Mesendoderm (in vitro differentiated cells): ENCODE measurements at places on chromosomes 7 and 10.

GRCh38 chr10:89738551-89739209 is 37.3 kb downstream of the KIF20B start:
- no peaks in the 10 kb centered on the region for H3K36me3 ChIP-seq
- no peaks in the 10 kb centered on the region for H3K4me1 ChIP-seq
- no peak overlapping the region for H3K27ac ChIP-seq
- DNase-seq = no peak

GRCh38 chr10:91925022-91925320 is 1.4 kb downstream of the BTAF1 start:
- no peaks in the 10 kb centered on the region for H3K27me3 ChIP-seq
- no peak overlapping the region for H3K27ac ChIP-seq
- H3K36me3 ChIP-seq = no peaks in the 10 kb centered on the region
- no peak overlapping the region for H3K4me3 ChIP-seq
- no peaks in the 10 kb centered on the region for H3K4me1 ChIP-seq
- no peak for DNase-seq

DNA sequence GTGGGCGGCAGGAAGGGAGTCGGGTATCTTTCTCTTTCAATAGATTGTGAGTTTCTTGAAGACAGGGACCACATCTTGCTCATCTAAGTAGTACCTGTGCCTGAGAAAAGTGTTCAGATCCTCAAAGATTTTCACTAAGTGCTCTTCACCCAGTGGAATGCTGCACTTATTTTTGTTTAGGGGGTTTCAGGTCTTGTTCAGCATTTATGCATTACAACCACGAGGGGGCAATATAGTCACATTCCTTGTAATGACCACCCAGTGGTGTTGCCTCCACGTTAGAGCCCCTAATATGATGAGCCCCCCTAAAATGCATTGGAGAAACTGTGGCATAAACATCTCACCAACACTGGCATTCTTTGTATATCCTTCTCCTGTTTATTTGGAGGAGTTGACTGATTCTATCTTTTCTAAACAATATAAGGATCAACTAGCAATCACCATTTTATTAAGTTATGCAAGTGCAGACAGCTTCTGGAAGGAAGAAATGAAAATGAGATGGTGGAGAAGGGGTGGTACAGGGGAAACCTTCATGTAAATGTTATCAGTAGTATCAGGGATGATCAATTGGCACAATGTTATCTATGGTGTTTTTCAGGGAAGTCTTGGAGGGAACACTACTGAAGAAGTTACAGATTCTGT is 3.1 kb upstream of the PAPSS2 start:
- peak; percentile 77 for DNase-seq
- no peaks in the 10 kb centered on the region for H3K36me3 ChIP-seq
- no peak overlapping the region for H3K27ac ChIP-seq
- no peaks in the 10 kb centered on the region for H3K4me1 ChIP-seq
- H3K4me3 ChIP-seq = no peak overlapping the region
- no peaks in the 10 kb centered on the region for H3K27me3 ChIP-seq

GRCh38 chr7:39184391-39184790 is 206.7 kb downstream of the POU6F2 start:
- H3K4me1 ChIP-seq = peaks cover 6% of the 10 kb centered on the region
- DNase-seq = no peak
- no peaks in the 10 kb centered on the region for H3K36me3 ChIP-seq
- no peaks in the 10 kb centered on the region for H3K27me3 ChIP-seq

DNA sequence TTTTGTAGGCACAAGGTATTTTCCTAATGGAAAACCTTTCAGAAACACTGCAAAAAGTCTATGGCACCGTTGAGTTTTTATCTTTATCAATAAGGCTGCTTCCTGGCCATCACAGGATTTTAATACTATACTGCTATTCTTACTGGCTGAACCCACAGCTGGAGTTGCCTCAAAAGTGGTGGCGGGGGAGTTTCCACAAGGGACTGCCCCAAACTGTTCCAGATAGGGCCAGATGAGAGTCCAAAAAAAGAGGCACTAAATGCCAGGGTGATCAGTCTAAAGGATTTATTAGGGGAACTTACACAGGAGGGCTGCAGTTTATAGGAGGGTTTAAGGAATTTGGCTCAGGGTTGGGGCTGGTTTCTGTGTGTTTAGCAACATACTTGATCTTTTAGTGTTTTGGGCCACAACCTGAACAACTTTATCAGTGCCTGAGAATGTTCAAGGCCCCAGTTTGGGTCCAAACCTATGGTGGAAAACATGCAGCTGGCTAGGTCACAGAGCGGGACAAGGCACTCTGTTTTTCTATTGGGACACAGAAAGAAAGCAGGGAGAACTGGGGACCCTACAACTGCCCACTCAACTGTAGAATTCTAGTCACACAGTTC is 41.4 kb downstream of the STAM start:
- H3K36me3 ChIP-seq = no peaks in the 10 kb centered on the region
- H3K4me3 ChIP-seq = no peak overlapping the region
- no peaks in the 10 kb centered on the region for H3K4me1 ChIP-seq
- no peak overlapping the region for H3K27ac ChIP-seq
- no peak for DNase-seq

DNA sequence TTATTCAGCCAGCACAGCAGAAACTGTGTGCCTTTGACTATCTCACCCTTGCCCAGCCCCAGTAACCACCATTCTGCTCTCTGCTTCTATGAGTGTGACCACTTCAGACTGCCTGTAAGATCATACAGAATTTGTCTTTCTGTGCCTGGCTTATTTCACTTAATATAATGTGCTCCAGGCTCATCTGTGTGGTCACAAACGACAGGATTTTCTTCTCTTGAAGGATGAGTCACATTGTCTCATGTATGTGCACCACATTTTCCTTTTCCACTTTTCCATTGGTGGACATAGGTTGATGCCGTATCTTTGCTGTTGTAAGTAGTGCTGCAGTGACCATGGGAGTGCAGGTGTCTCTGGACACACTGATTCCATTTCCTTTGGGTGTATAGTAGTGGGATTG is 122.5 kb upstream of the LANCL2 start:
- no peak overlapping the region for H3K4me3 ChIP-seq
- no peaks in the 10 kb centered on the region for H3K27me3 ChIP-seq
- no peak for DNase-seq
- H3K27ac ChIP-seq = no peak overlapping the region
- H3K36me3 ChIP-seq = no peaks in the 10 kb centered on the region

GRCh38 chr7:122206985-122207384 is 62.9 kb upstream of the AASS start:
- no peaks in the 10 kb centered on the region for H3K4me1 ChIP-seq
- no peaks in the 10 kb centered on the region for H3K36me3 ChIP-seq
- no peaks in the 10 kb centered on the region for H3K27me3 ChIP-seq

GRCh38 chr10:124640538-124641231 is 103.5 kb downstream of the FAM53B start:
- no peaks in the 10 kb centered on the region for H3K36me3 ChIP-seq
- no peak overlapping the region for H3K27ac ChIP-seq
- H3K4me1 ChIP-seq = no peaks in the 10 kb centered on the region
- no peaks in the 10 kb centered on the region for H3K27me3 ChIP-seq
- no peak overlapping the region for H3K4me3 ChIP-seq

GRCh38 chr10:32210306-32211045 is 136.5 kb downstream of the EPC1 start:
- no peak overlapping the region for H3K27ac ChIP-seq
- no peak overlapping the region for H3K4me3 ChIP-seq
- DNase-seq = peak; percentile 82
- no peaks in the 10 kb centered on the region for H3K27me3 ChIP-seq

DNA sequence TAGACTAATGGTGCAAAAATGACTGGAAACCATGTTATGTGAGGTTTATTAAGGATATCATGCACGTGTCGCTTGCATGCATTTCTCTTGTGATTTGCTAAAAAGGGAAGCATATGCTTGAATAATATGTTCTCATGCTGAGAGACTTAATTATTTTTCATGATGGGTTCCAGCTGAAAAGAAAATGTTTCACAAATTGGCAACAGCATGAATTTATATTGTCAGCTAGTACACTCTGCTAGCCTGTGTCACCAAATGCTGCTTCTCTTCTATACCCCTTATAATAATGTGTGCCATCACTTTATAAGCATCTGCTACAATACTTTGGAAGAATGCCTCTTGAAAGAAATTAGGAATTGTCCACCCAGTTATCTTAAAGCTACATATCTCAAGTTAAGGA is 63.0 kb downstream of the GNAI1 start:
- H3K36me3 ChIP-seq = no peaks in the 10 kb centered on the region
- no peak overlapping the region for H3K4me3 ChIP-seq
- H3K4me1 ChIP-seq = no peaks in the 10 kb centered on the region
- no peak for DNase-seq
- no peaks in the 10 kb centered on the region for H3K27me3 ChIP-seq
- no peak overlapping the region for H3K27ac ChIP-seq

DNA sequence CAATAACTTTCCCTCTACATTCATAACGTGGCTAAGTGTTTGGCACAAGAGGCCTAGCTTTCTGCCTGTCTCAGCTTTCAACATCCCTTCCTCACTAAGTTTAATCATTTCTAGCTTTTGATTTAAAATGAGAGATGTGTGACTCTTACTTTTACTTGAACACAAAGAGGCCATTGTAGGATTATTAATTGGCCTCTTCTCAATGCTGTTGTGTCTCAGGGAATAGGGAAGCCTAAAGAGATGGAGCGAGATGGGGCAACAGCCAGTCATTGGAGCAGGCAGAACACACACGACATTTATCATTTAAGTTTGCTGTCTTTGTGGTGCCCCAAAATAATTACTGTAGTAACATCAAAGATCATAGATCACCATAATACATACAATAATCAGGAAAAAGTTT is 167.1 kb upstream of the TRIM24 start:
- H3K27ac ChIP-seq = no peak overlapping the region
- H3K4me1 ChIP-seq = no peaks in the 10 kb centered on the region
- no peak for DNase-seq
- H3K4me3 ChIP-seq = no peak overlapping the region
- no peaks in the 10 kb centered on the region for H3K27me3 ChIP-seq
- H3K36me3 ChIP-seq = no peaks in the 10 kb centered on the region

GRCh38 chr10:131630772-131631258 is 270.0 kb upstream of the PPP2R2D start:
- no peaks in the 10 kb centered on the region for H3K36me3 ChIP-seq
- no peaks in the 10 kb centered on the region for H3K27me3 ChIP-seq
- H3K4me3 ChIP-seq = no peak overlapping the region
- H3K27ac ChIP-seq = no peak overlapping the region
- DNase-seq = no peak
- H3K4me1 ChIP-seq = no peaks in the 10 kb centered on the region

DNA sequence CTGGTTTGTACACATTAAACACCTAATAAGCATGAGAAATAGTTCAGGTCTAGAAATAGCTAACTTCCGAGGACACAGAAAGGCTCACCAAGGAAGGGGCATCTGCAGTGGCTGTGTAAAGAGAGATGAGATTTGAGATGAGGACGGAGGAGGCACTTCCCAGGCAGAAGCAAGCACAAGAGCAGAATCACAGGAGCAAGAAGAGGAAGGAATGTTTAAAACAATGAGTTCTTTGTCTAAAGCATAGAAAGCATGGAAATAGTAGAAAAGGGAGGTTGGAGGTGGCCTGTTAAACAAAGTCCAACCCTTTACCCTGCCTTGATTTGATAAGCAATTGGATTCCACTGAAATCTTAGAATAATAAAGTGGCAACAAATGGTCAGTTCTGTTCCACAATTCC is 11.6 kb upstream of the PON3 start:
- no peak overlapping the region for H3K27ac ChIP-seq
- no peaks in the 10 kb centered on the region for H3K27me3 ChIP-seq
- H3K4me3 ChIP-seq = no peak overlapping the region
- H3K4me1 ChIP-seq = no peaks in the 10 kb centered on the region
- no peak for DNase-seq

GRCh38 chr10:7544203-7544602 is 122.6 kb downstream of the ITIH5 start:
- H3K36me3 ChIP-seq = no peaks in the 10 kb centered on the region
- no peak for DNase-seq
- H3K4me1 ChIP-seq = peaks cover 21% of the 10 kb centered on the region
- no peak overlapping the region for H3K27ac ChIP-seq
- no peak overlapping the region for H3K4me3 ChIP-seq

DNA sequence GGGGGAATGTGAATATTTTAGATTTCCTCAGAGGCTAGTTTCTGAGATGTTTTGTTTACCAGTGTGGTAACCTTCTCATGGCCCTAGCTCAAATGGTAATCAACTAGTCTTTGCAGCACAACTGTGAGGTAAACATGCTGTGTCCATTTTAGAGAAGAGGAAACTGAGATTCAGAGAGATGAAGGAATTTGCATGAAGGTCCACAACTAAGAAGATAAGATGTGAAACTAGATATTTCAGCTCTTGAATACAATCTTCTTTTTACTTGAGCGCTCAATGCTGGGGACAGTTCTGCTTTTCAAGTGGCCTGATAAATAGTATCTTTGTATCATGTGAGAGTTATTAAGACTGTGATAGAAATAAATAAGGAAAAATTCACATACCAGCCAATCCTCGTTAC is 245.4 kb downstream of the AUTS2 start:
- H3K27me3 ChIP-seq = no peaks in the 10 kb centered on the region
- peaks cover 10% of the 10 kb centered on the region for H3K4me1 ChIP-seq
- no peak overlapping the region for H3K4me3 ChIP-seq
- no peaks in the 10 kb centered on the region for H3K36me3 ChIP-seq
- no peak for DNase-seq

GRCh38 chr10:105702211-105702610 is 1061.1 kb downstream of the SORCS3 start:
- peaks cover 2% of the 10 kb centered on the region for H3K4me1 ChIP-seq
- no peak overlapping the region for H3K27ac ChIP-seq
- DNase-seq = no peak
- no peaks in the 10 kb centered on the region for H3K27me3 ChIP-seq

DNA sequence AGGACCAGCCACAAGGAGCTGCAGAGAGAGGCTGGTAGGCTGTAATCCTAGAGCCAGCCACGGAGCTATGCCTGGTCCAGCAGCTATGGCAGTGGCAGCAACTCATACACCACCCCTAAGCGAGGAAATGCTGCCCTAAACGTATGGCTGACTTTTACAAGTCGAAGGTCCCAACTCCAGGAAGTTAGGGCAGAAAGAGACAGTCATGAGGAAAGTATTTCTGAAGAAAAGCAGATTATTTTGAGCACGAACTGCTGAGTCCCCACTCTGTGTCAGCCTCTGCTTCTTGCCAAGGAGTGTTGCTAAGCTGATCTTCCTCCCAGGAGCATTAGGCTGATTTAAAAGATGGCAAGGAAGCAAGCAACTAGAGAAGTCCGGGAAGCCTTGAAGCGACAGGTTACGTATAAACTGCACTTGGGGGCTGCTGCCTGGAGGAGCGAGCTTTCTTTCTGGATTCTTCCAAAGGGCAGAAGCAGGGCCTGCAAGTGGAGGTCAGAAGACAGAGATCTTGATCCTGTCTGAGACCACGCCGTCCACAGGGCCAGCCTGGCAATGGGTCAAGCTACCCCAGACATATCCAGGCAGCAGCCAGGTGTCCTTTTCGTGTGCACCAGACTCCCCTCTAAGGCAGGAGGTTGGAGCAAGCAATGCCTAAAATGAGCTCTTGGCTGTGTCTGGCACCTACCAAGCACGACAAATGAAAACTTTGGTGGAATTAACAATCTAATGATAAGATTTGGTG is 39.4 kb downstream of the PLXNA4 start:
- H3K4me1 ChIP-seq = peaks cover 12% of the 10 kb centered on the region
- H3K27me3 ChIP-seq = no peaks in the 10 kb centered on the region
- H3K27ac ChIP-seq = no peak overlapping the region
